ENCODE measurements at places on chromosomes 6 and 20.

- no peak for DNase-seq
Measured at GRCh38 chr6:133428295-133428694, 187.1 kb downstream of the EYA4 start.

- DNase-seq: peak; percentile 7
Measured at GRCh38 chr20:20712004-20712473, 405 bp downstream of the RALGAPA2 start.

DNA sequence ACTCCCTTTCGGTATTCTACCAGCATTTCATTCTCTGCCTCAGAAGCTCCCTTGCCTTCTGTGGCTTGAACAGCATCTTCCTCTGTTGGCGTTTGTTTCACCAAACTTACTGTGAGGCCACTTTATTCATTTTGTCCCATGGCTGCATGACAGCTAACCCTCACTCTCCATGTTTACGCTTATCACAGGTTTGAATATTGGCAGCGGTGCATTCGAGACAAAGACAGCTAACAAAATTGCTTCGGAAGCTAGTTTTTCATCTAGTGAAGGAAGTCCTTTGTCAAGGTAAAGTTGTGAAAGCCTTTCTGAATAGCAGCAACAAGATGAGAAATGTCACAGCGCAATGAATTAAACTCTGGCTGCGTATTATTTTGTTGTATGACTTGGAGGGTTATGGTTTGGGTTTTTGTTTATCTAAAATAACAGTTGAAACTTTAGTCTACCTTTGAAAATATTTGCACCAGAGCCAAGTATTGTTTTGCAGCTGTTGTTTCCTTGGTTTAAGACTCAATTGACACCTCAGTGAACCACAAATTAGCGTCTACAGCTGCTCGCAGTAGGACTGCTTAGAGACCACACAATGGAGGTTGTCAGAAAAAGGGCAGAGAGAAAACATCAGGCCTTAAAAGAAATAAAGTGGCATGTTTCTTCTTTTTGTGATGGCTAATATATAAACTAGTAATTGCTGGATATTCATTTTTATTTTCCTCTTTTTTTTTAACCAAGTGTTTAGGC lies 70.4 kb upstream of the XRN2 start:
- DNase-seq: no peak

- DNase-seq: no peak
Measured at GRCh38 chr20:13420625-13421024, 199.6 kb downstream of the ISM1 start.

DNA sequence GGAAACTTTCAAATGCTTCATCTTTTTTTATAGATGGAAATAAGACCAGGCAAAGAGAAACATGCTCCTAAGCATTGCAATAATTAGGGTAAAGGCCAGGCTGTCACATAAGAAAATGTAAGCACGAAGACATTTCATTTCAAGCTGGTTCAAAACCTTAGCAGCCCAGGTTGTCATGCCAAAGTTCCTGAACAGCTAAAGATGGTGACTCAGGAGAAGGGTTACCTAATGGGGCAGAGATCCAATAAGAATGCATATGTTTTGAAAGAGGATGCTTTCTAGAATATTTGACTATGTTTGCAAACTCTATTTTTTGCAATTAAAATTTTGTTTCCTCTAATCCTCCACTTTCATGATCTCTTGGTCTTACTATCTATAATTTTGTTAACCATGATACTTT lies 65.6 kb upstream of the PHACTR2 start:
- no peak for DNase-seq

DNA sequence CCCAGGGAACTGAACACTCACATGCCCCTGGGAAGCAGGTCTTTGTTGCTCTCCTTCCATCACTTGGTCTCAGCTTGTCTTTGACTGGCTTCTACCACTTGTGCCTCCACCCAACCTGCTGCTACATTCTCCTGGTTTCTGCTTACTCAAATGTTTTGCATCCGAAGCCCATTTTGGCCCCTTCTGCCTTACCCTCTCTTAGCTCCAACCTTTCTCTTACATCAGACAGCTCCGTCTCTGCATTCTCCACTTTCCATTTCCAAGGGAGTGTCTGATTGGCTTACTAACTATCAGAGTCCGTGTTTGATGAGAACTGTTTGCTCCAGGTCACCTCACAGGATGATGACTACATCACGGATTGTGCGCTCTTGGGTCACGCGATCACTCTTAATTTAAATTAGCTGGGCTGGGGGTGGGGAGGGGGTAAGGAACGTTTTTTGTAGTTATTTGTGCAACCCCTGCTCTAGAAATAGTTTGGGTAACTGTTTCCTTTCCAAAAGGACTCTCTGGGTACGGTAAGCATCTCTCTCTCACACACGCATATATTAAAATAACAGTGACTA lies 844 bp upstream of the ABRACL start:
- DNase-seq: peak; percentile 9

Measured in H54 (cell line).